ENCODE measurements at places on chromosomes 3 and 15.
A peak's percentile ranks its signal among the peaks of the same experiment; 100 is the strongest.

DNA sequence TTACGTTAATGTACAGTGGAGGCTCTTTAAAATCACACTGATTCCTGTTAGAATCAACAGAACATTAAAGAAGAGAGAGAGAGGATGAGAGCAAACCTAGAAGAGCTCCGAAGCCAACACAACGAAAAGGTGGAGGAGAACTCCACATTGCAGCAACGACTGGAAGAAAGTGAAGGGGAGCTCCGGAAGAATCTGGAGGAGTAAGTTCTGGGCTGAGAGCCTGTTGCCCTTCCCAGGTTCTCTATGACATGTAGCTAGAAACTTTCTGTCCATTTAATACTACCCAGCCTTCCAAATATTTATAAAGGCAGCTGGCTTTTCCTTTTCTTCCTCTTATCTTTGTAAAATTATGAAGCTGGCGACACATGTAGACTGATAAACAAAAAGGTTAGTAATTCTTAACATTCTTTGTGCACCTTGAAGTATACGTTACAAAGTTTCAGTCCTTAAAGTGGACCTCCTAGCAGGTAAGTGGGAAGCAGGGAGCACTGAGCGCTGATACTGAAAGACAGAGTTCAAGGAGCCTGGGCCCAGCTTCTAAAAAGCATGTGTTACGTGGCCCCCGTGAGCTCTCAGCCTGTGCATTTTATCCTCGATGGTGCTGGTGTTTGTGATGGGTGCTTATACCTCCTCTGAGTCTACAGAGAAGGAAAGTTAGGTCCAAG, 75.9 kb downstream of the CGNL1 start:
- no peak for DNase-seq

DNA sequence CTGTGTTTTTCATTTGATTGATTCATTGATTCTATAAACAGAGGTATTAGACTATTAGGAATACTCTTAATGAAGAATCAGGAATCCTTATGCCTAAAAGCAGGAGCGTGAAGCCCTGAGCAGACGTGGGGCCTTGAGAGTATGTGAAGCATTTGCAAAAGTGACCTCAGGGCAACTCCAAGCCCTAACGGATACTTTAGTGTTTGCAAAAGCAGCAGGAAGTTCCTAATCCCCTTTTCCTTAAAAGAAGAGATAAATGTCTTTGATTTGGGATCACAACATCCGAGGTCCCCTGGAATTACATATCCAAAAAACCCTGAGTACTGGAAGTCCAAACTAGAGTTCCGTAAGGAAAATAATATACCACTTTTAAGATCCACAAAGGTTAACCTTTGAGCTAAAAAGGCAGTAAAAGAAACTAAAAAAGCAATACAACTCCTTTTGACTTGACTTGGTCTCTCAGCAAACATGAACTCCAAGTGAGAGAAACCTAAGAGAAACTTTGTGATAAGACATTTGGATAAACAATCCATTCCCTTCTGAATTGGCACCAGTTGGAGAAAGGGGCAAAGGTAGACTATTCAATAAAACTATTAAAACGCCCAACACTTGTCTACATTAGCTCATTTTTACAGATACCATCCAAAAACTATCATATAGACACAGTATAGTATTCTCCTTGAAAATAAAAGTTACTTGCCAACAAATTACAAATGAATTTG, 27.4 kb downstream of the PRTG start:
- no peak for DNase-seq

DNA sequence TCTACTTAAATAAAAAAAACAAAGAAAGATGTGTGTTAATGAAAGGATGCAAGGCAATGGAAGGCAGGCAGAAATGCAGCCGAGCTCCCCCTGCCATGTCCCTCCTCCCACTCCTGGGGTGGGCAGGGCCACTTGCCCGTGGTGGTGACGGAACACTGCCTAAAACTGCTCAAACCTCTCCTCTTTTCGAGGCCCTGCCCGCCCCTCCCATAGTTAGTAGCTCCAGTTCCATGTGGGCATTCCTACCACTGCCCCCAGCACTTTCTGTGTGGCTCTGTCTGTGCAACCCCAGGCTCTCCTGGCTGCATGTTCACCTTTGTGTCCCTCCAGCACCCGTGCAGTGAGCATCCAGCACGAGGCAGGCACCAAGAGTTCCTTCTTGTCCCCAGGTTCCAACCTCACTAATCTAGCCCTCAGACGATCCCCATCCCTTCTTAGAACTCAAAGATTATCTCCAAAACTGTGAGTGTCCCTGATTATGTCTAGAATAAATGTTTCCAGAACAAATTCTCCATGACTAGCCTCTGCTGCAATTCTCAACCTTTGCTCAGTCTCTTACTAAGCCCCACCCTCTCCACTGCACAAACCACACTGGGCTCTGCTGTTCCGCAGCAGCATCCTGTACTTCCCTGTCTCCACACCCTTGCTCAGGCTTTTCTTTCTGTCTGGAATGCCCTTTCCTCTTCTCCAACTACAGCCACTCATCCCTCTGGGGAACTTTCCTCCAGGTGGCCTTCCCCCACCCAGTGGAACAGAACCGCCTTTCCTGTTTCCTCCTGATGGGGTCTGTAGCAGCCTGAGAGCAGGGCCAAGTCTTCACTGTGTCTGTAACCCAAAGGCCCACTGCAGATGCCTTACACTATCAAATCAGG, 32.6 kb upstream of the SPTBN5 start:
- DNase-seq: no peak

- DNase-seq: no peak
These were observed 4.9 kb downstream of the LPP start for GRCh38 chr3:188158731-188159310.

- no peak for DNase-seq
These were observed 37.2 kb upstream of the ANPEP start for GRCh38 chr15:89851673-89852341.

- DNase-seq: no peak
These were observed 460 bp upstream of the ZMAT3 start for GRCh38 chr3:179072100-179072438.

- DNase-seq: peak; percentile 27
These were observed 98.0 kb upstream of the RORA start for GRCh38 chr15:61327019-61327631.

DNA sequence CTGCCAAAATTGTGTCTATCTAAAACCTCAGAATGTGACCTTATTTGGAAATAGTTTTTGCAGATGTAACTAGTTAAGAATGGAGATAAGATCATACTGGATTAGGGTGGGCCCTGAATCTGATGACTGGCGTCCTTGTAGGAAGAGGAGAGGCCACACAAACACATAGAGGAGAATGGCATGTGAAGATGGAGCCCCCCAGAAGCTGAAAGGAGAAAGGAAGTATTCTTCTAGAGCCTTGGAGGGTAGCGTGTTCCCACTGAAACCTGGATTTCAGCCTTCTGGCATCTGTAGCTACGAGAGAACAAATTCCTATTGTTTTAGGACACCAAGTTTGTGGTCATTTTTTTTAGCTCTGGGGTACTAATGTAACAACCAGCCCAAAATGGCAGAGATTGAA, 423.0 kb upstream of the TPM1 start:
- DNase-seq: no peak

DNA sequence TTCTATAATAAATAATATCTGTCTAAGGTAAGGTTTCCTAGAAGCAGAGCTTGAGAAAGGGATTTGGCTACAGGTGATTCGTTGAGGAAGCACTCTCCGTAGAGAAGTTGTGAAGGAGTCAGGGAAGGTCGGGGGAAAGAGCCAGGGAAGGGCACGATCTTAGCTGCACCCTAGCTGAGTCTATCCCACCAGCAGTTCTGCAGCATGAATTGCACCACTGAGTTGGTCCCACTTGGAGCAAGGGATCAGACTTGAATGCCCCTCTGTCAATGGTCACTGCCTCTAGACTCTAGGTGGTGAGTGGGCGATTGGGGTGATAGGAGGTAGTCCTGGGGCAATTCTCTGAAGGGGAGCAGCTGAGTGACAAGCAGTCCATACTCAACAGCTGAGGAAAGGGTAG, 13.5 kb downstream of the TMC3 start:
- no peak for DNase-seq

DNA sequence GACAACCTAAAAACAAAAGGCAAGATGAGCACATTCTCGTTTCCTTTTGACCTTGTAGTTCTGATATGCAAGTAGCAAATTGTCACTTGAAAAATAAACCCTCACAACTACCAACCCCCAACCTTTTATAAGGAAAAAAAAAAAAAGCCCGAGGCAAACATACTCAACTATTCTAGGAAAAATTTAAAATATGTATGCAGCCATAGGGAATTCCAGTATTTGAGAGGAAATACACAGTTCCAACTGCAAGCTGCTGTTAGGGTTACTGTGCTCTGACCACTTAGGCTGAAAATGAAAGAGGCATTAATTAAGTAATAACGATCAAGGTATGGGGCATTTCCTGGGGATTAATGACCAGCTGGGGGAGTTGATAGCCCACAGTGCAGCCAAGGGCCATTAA, 281.9 kb upstream of the DPH6 start:
- DNase-seq: peak; percentile 5

DNA sequence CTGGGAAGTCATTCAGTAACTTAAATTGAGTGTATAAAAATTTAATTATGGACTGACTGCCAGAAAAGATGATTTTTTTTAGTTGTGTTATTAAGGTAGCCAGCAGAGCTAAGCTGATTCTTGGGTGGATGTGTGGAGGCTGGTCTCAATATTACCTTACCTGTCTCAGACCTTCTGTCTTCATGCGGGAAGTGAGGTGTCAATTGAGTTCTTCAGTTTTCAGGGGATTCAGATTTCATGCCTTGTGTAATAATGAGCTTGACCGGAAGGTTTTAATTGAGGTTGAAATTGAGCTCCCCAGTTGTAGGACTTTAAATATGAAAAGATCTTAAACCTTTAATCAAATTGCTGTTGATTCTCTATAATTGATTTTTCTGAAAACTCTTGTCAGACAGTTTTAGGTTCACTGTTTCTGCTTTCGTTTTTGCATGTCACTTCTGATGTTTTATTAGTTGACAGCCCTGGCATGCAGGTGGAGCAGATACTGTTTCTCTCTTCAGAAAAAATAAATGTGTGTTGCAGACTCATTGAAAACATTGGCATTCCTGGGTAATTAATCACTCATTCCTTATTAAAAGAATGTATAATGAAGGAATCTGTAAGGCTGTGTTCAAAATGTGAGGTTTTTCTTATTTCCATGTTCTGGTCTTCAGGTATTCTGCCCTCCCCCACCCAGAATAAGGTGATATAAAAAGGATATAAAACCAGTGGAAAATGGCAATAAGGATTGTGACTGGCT, 54.5 kb downstream of the PSMD6 start:
- no peak for DNase-seq

- DNase-seq: no peak
These were observed 5.9 kb downstream of the ARHGEF3 start for GRCh38 chr3:56795829-56796185.
